Activated gamma-delta T cell treated with Interleukin-2 at 50 U/mL for 16 hours (primary cell): ENCODE measurements at places on chromosomes 12 and 14.

DNA sequence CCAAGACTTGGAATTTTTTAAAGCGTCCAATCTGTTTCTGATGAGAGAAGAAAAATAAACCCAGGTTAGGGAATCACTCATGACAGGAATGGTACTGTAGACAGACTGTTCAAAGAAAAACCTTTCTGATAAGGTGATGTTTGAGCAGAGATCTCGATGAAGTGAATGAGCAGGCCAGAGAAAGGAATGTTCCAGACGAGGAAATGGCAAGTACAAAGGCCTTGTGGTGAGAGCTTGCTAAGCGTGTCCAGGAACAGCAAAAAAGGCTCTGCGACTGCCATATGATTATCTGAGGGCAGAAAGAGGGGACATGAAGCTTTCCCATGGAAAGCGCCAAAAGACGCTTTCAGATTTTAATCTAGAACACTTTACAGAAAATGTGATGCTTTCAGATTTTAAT lies 458.4 kb upstream of the SOX5 start:
- DNase-seq: no peak

DNA sequence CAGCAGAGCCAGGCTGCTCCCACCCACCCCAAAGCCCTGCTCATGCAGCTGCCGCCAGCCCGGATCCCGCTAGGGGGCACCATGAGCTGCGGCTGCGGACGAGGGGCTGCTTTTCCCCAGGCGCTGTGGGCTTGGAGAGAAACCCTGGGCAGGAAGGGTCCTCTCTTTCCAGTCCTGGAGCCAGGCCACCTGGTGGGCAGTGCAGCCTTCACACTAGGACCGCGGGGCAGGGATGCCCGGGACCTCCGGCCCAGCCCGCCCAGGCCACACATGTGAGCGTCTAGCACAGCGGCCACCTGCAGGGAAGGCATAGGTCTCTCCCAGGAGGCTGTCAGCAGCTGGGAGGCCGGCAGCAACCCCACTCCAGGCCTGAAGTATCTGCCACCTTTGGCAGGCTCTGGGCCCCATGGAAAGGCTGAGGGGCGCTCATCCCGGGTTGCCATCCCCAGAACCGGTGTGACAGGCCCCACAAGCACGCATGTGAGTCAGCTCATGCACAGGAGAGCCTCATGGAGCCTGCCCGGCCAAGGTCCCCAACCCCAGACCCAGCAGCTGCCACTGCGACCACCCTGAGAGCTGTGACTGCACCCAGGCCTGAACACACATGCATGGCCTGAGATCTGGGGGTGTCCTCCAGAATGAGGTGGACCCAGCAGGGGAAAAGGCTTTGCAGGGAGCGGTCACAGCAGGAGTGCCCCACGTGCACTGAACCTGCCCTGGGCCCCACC lies 280.0 kb upstream of the RTL1 start:
- DNase-seq: no peak

DNA sequence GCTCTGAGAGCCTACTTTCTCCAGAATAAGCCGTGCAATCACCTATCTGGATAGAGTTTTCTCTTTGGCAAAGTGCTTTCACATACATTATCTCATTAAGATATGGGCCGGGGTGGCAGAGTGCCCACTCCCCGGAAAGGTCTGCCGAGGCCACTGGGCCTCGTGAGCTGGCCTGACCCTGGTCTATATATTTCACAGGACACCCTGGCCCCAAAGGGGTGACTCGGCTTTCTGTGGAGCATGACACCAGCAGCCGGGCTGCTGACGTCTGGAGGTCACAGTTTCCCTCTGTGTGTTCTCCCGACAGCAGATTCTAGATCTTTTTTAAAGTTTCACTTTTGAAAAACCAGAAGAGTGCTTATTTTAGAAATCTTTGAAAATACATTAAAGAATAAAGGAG lies 27.9 kb upstream of the ATP2A2 start:
- no peak for DNase-seq

GRCh38 chr12:14956905-14957304 lies 4.5 kb downstream of the ARHGDIB start:
- DNase-seq: no peak

DNA sequence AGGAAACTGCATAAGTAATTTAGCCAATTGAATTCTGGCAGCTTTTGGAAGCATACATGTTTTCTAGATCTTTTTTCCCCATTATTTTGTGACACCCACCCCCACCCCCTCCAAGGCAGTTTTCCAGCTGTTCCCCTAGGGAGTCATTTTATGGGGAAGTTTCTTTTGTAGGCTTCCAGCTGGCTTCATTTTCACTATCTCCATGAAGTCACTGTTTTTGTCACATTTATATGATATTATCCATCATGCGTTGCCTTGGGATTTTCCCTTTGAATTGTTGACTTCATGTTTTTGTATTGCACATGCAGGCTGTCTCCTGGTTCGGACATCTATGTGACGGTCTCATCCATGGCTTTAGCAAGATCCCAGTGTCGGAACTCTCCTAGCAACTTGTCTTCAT lies 233.6 kb upstream of the RGS6 start:
- no peak for DNase-seq

DNA sequence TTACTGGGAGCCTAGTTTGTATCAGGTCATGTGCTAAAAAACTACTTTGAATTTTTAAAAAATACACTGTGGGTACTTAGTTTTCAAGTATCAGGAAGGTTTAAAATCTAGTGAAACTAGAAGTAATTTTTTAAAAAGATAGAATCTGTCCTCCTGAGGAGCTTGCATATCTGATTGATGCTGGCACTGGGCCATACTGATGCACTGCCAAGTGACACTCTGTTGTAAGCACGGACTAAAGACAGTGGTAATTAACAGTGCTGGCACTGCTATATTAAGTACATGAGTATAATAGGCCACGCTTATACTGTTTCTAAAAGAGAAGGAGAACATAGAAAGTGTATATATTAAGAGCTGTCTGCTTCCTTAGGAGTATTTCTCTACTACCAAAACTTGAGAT lies 10.0 kb upstream of the TBC1D30 start:
- no peak for DNase-seq

DNA sequence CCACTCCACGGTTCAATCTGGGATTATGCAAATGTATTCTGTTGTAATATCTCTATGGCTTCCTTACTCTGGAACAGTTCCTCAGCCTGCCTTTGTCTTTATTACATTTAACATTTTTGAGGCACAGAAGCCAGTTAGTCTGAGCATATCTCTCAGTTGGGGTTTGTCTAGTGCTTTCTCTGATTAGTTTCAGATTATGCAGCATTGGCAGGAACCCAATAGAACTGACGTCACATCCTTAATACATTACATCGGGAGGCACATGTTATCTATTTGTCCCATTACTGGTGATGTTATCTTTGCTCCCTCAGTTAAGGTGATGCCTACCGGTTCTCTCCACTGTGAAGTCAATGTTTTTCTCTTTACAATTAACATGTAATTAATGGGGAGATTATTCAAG lies 62.4 kb downstream of the PPM1A start:
- no peak for DNase-seq

DNA sequence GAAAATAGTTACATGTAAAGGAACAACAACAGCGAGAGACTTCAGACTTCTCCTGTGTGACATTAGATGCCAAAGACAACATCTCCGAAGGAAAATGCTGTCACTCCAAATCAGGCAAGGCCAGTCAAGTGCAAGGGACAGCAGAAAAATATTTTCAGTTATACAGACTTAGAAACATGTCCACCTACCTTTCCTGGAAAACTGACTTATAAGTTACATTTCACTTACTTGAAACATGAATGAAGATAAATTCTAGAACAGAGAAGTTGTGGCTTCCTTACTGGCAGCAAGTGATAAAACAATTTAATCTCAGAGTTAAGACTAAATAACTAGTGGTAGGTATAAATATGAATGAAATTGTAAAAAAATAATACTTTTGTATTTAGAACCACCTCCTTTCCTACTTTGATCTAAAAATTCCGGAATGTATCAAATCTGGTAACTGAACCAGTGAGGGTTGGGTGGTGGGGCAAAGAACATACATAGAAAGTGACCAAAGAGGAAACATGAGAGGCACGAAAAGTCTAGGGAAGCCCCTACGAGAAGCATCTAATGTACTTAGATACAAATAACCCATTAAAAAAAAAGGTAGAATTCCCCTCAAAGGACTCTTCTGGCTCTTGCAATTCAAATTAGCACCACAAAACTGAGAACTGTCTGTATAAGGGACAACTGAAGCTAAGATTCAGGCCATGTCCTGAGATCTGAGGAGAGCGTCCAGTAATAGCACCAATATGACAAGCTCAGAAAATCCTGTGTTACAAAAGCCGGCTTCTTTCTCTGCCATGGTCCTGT lies 21.2 kb downstream of the MTHFD1 start:
- no peak for DNase-seq

GRCh38 chr12:102408487-102409297 lies 71.7 kb downstream of the IGF1 start:
- no peak for DNase-seq

DNA sequence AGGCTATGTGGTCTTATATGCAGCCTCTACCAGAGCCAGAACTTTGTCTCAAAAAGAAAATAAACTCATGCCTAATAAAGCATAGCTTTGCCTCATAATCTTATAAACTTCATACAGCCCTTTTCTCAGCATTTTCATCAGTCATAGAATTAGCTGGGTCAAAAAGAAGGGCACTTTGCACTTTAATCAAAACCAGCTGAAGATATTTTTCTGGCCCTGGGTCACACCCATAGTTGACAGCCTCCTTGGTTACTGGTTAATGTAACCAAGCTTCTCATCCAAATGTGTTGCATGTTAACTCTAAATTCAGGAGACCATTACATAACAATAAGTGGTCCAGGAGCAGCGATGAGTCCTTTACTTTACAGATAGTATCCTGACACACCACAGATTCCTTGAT lies 558.2 kb downstream of the FLRT2 start:
- DNase-seq: no peak

DNA sequence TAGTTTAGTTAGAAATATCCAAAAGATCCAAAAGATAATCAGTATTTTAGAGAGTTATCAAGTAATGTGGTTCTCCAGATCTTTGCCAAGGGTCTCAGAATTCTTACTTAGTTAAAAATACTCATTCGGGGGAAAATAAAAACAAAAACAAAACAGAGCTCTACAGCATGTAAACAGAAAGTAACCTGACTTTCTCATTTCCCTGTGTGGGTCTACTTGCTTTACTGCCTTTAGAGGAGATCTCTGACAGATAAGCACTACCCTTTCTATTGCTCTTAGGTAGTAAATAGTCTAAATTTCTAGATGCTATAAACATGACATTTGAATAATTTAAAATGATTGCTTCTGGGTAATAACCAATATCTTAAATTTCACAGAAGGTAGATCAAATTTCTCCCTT lies 371.8 kb downstream of the RPL10L start:
- DNase-seq: no peak

GRCh38 chr12:32987512-32987911 lies 90.9 kb upstream of the PKP2 start:
- DNase-seq: no peak

DNA sequence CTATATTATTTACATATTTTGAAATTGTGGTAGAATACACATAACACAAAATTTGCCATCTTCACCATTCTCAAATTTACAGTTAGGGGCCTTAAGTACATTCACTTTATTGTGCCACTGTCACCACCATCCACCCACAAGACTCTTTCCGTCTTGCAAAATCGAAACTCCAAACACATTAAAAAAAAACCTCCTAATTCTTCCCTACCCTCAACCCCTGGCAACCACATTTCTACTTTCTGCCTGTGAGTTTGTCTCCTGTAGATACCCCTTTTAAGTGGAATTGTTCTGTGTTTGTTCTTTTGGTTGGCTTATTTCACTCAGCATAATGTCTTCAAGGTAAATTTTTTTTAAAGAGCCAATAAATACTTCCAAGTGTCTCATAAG lies 31.6 kb upstream of the AMIGO2 start:
- DNase-seq: no peak

DNA sequence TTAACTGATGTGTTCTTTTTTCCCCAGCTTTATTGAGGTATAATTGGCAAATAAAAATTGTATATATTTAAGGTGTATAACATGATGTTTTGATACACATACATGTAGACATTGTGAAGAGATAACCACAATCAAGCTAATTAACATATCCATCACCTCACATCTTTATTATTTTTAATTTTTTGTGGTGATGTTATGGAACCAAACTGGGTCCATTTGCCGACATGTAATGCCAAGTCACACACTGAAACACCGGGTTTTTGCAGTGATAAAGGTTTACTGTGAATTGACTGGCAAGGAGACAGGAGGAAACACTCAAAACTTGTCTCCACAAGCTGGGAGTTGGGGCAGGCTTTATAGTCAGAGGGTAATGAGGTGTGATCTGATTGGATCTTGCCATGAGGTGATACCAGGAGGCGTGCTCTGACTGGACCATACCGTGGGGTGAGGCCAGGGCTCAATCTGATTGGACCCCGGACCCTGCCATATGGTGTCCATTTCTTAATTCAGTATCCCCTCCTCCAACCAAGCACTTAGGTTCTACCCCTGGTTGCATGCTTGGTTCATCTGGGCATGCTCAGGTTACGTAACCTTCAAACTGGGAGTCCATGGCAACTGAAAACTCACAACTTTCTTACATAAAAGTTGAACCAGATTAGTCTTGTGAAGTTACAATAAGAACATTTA lies 11.8 kb upstream of the WSCD2 start:
- DNase-seq: no peak

GRCh38 chr14:84323978-84324377 lies 1206.0 kb upstream of the FLRT2 start:
- no peak for DNase-seq

DNA sequence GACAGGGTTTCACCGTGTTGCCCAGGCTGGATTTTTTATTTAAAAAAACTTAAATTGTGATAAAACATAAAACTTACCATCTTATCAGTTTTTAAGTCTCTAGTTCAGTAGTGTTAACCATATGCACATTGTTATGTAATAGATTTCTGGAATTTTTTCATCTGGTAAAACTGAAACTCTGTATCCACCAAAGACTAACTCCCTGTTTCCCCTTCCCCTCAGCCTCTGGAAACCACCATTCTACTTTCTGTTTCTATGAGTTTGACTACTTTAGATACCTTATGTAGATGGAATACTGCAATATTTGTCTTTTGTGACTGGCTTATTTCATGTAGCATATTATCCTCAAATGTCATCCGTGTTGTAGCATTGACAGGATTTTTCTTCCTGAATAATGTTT lies 12.8 kb upstream of the PLEKHG3 start:
- no peak for DNase-seq

DNA sequence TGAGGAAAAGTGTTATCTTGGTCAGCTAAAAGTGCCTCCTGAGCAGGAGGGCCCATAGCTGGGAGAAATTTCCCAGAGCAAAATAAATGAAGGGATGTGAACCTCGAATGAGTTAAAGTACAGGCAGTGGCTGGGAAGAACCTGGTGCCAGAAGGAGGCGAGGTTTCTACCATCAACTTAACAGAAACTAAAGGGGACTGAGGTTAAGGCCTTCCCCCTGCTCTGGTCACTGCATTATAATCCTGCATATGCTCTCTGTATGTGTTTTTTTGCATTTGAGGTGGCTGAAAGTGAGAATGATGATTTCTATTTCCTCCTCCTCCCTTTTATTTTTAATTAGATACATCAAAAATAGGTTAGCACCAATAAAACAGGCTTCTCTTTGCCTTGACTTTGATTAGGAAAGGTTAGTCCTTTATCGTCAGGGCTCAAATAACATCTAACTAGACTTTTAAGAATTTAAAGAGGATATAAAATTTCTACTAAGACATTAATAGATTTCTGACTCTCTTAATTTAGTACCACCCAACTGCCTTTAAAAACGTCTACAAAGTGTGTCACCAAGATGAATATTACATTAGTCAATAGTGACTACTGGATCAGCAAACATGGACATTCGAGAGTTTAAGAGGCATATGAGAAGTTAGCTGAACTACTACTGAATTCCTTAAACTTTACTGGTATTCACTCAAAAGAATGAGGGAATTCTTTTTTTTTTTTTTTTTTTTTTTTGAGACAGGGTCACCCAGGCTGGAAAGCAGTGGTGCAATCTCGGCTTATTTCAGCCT lies 49.2 kb downstream of the GALNT4 start:
- DNase-seq: no peak

GRCh38 chr14:68112442-68112841 lies 292.9 kb downstream of the RAD51B start:
- DNase-seq: no peak
